ENCODE measurements at places on chromosomes 7 and 10.

GRCh38 chr7:129669901-129670300, 58.4 kb downstream of the NRF1 start:
- no peak for DNase-seq

DNA sequence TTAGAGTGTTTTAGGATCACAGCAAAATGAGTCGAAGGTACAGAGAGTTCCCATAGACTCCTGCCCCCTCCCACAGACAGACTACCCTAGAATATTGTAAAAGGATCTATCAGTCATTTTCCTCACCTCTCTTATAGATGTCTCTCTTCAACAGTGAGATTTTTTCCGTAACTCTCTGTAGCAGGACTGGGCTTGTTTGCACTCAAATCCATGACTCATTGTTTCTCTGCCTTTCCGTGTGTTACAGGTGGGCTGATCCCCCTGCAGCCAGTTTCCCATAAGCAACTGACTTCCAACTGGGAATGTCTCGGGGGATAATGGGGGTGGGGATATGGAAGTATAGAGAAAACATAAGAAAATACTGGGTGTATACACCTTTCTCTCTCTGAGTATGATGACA, 921.0 kb downstream of the GATA3 start:
- DNase-seq, result no peak

DNA sequence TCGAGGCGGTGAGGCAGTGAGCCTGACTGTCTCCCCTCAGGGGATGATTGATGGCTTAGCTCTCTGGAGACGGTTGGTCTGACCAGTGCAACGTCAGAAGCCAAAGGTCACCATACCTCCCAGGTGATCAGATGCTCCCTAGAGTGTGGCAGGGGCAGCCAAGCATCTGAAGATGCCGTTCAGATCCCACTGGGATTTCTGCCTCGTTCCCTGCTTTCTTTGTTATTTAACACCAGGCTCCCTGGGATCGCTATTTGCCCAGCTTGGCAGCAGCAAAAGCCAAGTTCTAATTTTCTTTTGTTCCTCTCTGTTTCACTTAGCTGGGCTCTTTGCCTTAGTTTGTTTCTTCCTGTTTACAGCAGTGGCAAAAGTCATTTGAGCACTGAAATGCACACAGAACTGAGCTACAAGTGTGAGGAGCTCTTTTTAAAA, 53.5 kb upstream of the SVIL start:
- no peak for DNase-seq

- DNase-seq, result no peak
Observed at GRCh38 chr7:144038887-144039286, 9.9 kb upstream of the OR2A5 start.

- no peak for DNase-seq
Observed at GRCh38 chr10:89515031-89515841, 20.2 kb downstream of the SLC16A12 start.

GRCh38 chr10:52391927-52392602, 78.0 kb downstream of the DKK1 start:
- no peak for DNase-seq
